ENCODE measurements at places on chromosomes 7 and 10.

DNA sequence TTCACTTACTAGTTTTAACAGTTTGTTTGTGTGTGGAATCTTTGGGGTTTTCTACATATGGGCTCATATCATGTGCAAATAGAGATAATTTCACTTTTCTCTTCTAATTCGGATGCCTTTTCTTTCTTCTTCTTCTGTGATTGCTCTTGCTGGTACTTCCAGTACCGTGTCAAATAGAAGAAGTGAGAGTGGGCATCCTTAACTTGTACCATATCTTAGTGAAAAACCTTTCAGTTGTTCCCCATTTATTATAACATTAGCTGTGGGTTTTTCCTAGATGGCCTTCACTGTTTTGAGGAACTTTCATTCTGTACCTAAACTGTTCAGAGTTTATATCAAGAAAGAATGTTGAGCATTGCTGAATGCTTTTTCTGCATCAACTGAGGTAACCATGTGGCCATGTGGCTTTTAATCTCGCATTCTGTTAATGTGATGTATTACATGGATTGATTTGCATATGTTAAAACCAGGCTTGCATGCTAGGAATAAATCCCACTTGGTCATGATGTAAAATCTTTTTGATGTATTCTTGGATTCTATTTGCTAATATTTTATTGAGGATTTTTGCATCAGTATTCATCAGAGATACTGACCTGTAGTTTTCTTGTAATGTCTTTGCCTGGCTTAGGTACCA lies 78.7 kb downstream of the FAM107B start:
- no peak for DNase-seq

GRCh38 chr10:31004611-31005193 lies 27.0 kb downstream of the ZNF438 start:
- DNase-seq: no peak

GRCh38 chr7:134101716-134102115 lies 25.4 kb upstream of the LRGUK start:
- no peak for DNase-seq

- DNase-seq: no peak
Observed at GRCh38 chr7:92831716-92832533, 4.4 kb downstream of the CDK6 start.

DNA sequence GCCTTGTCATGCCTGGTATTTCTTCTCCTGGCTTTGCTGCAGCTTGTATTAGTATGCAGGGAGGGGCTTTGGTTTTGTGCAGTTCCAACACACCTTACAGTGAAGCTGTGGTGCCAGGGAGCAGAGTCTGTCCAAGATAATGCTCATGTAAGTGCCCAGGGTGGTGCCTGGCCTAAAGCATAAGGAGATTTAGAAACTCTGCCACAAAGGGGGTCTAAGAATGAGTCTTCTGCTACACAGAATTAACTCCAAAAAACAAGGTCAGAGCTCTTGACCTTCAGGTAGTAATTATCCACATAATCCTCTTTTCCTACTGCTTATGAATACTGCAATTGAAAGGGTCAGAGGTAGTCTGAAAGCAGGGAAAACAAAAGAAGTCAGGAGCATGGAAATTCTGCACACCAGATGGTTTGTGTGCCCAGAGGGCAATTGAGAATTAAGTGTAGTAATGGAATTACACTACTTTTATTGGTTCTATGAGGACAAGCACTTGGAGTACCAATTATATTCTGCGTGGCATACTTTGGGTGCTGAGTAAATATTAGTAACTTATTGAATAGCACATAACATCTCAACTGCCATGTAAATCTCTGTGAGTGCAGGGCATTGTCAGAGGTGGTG lies 121.5 kb downstream of the KAT6B start:
- no peak for DNase-seq

DNA sequence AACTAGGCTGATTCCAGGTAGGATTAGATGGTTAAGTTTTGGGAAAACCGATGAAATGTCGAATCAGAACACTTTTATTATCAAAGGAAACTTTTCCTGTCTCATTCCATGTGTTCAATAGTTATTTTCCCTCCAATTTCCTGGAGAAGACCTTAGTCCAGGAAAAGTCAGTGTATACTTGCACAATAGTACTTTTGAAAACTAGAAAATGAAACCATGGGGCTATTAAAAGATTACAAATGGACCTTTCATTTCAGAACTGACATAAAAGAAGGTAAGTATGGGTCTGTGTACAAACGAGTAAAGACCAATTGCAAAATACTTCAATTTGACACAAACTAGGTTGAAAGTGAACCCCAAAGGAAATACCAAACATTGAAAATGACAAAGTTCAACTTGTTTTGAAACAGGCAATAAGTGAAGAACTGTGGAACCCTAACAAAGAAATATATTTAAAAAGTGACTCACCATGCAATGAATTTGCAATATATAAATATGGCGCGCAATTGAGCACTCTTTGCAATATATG lies 2.1 kb downstream of the AVPI1 start:
- no peak for DNase-seq

DNA sequence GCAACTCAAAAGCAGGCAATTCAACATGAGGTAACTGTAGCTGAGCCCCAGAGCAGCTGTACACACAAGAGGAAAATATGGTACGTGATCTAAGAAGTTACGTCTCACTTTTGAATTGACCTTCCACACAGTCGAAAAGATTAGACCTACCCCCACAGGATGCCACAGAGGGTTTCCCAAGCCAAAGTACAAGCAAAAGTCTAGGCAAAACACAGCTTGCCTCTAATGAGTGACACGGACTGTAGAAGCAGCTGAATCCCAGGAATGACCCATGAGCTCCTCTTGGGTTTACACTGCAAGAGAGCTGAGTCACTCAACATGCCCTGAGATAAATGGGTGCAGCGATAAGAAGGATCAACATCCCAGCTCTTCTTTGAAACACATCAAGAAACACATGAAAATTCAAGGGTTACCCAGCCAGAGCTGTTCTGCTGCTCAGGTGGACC lies 9.8 kb downstream of the CREB3L2 start:
- peak; percentile 61 for DNase-seq

DNA sequence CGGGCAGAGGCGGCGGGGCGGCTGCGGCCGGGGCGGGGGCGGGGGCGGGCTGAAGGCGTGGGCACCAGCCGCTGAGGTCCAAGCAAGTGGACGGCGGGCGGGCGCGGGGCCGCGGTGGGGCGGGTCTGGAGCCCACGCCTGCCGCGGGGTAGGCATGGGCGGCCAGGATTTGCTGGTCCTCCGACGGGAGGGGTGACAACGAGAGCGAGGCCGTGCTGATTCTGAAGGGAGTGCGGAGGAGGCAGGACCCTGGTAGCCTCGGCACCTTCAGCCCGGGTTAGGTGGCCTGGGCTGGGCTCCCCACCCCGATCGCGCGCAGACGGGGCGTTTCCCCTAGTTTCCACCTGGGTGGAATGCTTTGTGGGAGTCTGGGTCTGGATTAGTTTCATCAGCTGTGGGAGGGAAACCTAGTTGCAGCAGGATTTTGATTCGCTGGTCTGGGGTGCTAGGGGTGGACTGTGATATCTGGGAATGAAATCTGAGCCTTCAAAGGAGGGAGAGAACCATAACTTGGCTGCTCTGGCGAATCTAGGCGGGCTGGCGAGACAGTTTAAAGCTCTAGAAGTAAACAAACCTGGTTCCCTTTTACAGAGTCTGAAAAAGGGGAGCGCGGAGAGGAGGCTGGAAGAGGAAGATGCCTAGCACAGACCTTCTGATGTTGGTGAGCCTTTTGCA lies 609 bp downstream of the SGPL1 start:
- DNase-seq: peak; percentile 38

- no peak for DNase-seq
Observed at GRCh38 chr7:25870574-25870973, 281.4 kb upstream of the NFE2L3 start.

- no peak for DNase-seq
Observed at GRCh38 chr10:94213980-94214379, 148.8 kb downstream of the NOC3L start.

DNA sequence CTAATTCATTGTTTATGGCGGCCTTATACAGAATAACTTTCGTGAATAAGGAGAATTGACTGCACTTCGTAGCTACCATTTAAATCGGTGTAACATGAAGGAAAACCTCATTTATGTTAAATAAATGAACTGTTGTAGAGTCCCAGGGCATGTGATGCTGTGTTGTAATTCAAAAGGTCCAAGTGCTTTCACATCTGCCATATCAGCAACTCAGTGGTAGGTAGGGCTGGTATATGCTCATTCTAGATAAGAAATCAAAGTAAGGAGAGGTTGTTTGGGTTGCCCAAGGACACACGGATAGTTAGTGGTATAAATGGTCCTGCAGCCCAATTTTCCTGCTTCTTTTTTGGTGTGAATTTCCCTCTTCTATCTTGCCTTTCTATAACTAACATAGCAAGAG lies 15.8 kb downstream of the BBS9 start:
- peak; percentile 36 for DNase-seq

DNA sequence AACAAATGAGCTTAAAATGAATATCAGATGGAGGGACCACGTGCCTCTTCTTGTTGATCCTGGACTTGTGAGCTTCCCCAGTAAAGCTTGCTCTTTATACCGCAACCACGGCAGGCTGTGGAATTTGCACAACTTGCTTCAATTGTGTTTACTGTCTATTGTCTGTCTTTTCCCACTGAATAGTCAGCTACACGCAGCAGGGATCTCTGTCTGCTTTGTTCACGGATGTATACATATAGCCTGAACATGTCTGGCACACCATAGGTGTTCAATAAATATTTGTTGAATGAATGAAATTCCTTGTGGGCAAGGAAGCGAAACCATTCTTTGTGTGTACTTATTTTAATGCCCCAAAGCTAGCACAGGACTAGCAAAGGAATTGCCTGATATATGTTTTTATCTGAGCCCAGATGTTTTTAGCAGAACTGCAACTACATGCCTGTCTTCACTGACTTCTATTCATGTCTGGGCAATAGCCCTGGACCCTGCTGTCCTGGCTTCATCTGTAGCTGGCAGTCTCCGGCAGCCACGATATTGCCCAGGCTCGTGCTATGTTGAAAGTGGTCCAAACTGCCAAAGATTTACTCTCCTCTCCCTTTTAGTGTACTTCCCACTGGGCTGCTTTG lies 29.9 kb upstream of the IFRD1 start:
- DNase-seq: no peak

- DNase-seq: no peak
Observed at GRCh38 chr7:70266186-70266585, 667.9 kb downstream of the AUTS2 start.

DNA sequence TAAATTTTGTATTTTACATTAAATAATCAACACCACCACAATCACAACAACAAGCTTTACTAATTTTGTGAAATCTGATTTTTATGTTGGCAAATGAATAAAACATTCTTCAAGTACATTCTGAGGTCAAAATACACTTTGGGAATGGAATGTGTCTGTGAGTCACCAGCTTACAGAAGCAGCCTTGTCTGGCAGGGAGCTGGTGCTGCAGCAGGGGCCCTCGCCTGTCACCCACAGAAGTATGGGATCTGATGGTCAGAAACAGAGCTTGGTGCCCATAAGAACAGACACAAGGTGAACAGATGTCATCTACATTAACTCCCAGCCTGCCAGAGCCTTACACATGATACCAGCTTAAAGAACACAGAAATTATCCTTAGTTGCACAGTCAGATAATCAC lies 496.9 kb downstream of the CCSER2 start:
- no peak for DNase-seq

GRCh38 chr10:132572545-132572937 lies 35.0 kb downstream of the INPP5A start:
- DNase-seq: no peak

GRCh38 chr10:72727130-72727529 lies 35.2 kb downstream of the MCU start:
- no peak for DNase-seq

GRCh38 chr7:64557601-64558322 lies 5.1 kb downstream of the ZNF680 start:
- no peak for DNase-seq

DNA sequence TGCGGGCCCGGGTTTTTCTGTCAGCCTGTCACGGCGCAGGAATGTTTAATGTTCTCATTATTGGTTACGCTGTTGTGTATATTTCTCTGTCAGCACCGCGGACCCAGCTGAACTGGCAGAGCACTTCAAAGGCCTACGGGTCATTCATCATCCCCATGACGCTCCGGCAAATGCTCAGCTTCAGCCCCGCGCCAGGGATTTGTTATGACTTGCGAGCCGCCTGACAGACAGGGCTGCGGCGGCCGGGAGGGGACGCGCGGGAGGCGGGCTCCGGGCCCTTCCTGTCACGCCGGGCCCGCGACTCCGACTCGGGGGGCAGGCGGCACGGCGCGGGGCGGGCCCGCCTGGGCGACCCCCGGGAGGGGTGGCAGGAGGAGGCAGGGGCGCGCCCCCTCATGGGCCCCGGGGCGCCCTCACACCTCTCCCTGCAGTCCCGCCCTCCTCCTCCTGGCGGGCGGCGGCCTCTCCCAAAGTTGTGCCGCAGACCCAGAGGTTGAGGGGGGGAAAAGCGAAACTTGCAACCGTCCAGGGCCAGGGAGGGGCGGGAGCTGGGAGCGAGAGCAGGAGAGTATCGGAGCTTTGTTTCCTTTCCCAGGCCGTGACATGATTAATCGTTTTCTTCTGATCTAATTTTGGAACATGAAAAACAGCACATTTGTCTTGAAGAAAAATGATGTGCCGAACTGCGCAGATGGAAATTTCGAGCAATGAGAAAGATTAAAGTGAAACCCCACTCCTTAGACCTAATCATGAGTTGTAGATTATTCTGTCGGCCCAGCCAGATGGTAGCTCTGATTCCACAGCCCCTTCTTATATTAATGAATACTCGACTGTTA lies 59.3 kb upstream of the COMTD1 start:
- DNase-seq: peak; percentile 47

DNA sequence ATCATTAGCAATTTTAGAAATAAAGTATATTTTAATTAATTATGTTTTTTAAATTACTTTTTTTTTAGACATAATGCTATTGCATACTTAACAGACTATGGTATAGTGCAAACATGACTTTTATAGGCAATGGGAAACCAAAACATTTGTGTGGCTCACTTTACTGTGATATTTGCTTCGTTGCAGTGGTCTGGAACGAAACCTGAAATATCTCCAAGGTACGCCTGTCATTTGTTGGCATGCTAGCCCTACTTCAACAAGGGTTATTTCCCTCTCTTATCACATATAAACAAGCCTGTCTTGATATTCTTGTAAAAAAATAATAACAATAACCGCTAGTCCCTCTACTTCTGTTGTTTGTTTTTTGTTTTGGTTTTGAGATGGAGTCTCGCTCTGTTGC lies 74.2 kb downstream of the TYW1B start:
- DNase-seq: no peak

DNA sequence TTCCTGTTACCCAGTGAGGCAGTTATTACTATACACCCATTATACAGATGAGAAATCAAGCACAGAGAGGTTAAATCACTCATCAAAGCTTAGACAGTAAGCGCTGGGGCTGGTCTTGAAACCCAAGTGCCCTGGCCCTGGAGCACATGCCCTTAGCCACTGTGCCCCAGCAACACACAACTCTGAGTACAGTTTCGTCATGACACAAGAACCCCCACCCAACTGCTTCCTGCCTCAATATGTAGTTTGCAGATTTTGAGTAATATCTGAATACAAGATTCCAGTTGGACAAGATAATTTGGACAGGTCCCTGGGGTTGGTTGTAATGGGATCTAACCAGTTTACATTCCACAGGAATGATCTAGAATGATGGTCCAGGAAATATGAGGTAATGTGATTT lies 62.8 kb downstream of the SH3PXD2A start:
- no peak for DNase-seq
